ENCODE measurements at places on chromosomes 12 and 14. TPM values are rescaled to one million over a fixed set of nuclear protein-coding genes. Genes with fewer than 3 reads are reported as not detected.
A peak's percentile ranks its signal among the peaks of the same experiment; 100 is the strongest.

Gene ESPL1
- 29.0 TPM for total RNA-seq

Gene CFAP54
- 0.51 TPM for total RNA-seq

Gene KCNC2
- not detected for total RNA-seq

Gene TRHDE
- 7.9 TPM for total RNA-seq

DNA sequence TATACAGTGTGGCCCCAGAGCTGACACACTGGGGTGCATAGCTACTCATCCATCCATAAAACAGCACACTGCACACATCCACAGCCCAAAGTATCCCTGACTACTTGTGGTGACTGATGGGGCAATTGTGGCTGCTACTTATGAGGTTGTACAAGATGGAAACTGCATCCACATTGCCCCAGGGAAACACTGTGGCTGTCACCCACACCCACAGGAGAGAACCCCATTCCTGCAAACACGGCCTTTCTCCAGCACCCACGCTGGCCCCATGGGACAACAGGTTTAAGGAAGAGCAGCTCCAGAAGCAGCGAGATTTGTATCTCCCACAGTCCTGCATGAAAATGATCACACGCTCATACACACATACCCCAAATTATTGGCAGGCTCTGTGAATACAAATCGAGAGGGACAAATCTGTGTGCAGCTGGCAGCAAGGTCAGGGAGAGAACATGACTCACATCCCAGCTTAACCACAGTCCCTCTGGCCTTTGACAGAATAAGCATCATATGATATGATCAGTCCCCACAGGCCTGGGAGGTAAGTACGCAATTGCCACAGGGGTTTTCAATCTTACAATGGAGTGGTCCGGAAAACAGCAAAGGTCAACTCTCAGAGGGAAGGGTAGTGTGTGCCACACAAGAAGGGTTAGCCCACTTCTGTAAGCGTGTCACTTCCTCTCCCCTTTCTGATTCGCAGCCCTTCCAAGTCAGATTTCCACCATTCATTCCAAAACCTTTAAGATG is 61.9 kb downstream of the ESR2 start:
- DNase-seq, result peak; percentile 79

GRCh38 chr14:66634876-66635275 is 126.9 kb downstream of the GPHN start:
- no peak for DNase-seq

GRCh38 chr12:44476683-44477082 is 399.4 kb downstream of the NELL2 start:
- DNase-seq, result no peak

- no peak for DNase-seq
Observed at GRCh38 chr12:99282624-99283023, 364.9 kb upstream of the GARIN6 start.

All from Daoy (cell line).